Kidney glomerular epithelial cell (primary cell): ENCODE measurements at places on chromosomes 11 and 22.

- no peak for DNase-seq
Observed at GRCh38 chr22:41240377-41241132, at the start of gene CHADL. TSS of gene CHADL (minus strand) at chr22:41240931. CDS start at chr22:41240881, 50 bp downstream.

DNA sequence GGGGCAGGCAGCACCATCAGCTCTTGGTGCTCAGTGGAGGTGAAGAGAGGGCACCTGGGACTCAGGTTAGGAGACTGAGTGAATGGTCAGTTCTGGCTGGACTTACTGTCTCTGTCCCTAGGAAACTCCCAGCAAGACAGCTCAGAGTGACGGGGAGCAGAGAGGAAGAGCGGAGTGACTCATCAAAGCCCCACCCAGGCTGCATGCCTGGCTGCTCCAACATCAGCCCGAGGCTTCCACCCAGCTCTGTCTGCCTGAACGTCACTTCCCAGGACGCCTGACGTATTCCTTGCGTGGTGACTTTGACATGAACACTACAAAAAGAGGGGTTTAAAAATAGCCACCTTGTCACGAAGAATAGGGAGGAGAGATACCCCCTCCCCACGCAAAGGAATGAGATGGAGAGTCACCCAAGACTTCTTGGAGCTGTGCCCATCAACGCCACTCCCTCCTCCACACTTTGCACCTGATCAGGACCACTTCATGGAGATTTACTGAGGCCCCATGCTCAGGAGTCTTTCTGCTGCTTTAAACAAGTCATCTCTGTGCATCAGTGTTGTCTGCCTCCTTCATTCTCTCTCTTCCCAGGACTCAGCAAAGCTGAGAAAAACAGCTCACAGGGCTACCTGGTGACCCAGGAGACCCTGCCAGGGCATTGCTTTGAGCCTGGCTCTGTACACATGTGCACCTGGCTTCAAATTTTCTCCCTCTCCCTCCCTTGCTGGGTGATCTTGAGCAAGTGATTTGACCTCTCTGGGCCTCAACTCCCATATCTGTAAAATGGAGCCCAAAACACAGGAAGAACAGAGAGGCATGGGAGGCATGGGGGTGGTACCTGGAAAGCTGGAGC lies 83.1 kb downstream of the MN1 start:
- peak; percentile 89 for DNase-seq

GRCh38 chr11:109521571-109522086 lies 99.6 kb downstream of the C11orf87 start:
- no peak for DNase-seq

GRCh38 chr22:44860311-44860710 lies 107.9 kb downstream of the ARHGAP8 start:
- DNase-seq, result no peak

DNA sequence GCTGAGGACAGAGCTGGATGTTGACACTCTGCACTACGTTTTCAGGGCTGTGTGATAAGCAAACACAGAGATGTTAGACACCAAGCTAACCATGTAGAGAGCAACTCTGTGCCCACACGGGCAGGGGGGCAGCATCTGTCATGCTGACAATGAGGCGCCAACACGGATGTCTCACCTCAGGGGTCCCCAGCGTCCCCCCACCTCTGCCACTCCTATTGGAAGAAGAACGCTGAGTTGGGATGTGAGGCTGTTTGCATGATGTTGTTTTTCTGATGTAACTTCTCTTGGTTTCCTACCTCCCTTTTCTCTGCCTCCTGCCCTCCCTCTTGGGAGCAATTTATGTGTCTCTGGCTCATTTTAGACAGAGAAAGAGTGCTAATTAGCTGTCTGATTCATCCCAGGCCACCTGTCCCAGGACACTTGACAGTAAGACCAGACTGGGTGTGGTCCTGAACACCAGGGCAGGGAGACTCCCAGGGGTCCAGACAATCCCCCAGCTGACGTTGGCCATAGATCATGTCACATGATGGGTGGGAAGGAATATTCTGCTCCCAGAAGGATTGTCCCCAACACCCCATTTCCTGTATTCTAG lies 89.2 kb upstream of the NCAM1 start:
- DNase-seq, result no peak

GRCh38 chr11:130029137-130029536 lies 26.5 kb upstream of the PRDM10 start:
- peak; percentile 48 for DNase-seq

GRCh38 chr11:118310781-118311485 lies 6.4 kb downstream of the CD3E start:
- DNase-seq, result no peak

- DNase-seq, result no peak
Observed at GRCh38 chr11:120226714-120227113, 13.2 kb upstream of the POU2F3 start.

GRCh38 chr11:77561257-77561656 lies 28.5 kb upstream of the AQP11 start:
- no peak for DNase-seq

GRCh38 chr22:49655168-49655812 lies 172.4 kb downstream of the BRD1 start:
- DNase-seq, result no peak

GRCh38 chr11:118398791-118399559 lies 2.4 kb upstream of the ATP5MG start:
- DNase-seq, result no peak

DNA sequence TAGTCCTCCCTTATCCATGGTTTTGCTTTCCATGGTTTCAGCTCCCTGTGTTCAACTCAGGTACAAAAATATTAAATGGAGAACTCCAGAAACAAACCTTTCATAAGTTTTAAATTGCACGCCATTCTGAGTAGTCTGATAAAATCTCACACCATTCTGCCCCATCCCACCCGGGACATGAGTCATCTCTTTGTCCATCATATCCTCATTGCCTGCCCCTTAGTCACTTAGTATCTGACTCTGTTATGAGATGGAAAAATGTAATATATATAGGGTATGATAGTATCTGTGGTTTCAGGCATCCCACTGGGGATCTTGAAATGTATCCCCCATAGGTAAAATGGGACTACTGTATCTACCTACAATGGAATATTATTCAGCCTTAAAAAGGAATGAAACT lies 35.5 kb upstream of the FGF3 start:
- DNase-seq, result peak; percentile 46

DNA sequence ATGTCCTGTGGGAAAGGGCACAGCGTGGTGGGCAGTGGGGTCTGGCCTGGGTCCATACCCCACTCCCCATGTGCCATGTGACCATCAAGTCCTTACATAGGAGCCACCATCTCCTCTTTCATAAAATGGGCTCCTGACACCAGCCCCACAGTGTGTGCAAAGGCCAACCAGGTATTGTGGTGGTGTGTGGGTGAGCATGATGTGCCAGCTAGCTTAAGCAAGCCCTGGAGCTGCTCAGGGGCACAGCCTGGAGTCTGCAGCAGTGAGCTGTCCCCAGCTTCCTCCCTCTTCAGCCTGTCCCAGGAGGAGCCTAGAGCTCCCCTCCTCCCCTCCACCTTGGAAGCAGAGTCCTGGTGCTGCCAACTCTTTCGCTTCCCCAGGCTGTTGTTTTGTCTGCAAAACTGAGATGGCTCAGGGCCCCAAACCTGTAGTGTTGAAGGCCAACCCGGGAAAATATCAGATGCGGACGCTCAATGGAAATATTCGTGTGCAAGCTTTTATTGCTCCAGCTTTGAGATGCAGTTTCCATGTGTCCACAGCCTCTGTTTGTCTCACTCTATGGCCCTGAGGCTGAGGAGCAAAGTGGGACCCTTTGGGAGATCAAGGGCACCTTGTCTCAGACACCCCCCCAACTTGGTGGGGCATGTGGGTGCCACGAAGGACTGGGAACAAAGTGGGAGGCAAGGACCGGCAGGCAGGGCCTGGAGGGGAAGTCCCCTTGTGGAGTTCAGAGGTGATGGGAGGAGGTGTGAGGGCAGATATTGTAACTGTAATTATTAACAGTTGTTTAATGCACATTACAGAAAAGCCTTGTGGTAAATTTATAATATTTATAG lies 92.6 kb downstream of the CTTN start:
- no peak for DNase-seq

DNA sequence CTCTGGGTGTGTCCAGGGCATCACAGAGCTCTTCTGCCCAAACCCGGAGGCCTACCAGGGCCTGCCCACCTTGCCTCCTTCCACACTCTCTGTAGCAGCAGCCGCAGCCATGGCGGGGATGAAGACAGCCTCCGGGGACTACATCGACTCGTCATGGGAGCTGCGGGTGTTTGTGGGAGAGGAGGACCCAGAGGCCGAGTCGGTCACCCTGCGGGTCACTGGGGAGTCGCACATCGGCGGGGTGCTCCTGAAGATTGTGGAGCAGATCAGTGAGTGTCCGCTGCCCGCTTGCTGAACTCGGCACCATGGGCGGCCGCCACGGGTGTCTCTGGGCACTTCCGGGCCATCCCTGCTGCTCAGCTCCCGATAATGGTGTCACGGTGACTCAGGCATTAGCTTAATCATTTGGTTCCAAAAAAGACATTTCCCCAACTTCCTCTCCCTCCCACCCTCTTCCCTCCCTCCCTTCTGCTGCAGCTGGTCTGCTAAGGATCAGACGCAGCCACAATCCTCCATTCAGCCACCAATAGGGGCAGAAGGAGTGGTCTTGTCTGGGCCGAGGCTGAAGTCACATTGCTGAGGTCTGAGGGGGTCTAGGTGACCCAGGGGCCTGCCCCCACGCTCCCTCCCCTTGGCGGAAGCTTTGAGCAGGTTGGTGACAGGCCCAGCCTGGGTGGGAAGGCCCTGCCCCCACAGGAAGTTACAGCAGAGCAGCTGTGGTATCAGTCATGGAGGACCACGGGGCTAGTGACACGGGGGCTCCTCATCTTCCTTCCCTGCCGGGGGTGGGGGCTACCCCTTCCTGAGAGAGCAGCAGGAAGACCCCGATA lies 950 bp downstream of the FERMT3 start:
- DNase-seq, result no peak

DNA sequence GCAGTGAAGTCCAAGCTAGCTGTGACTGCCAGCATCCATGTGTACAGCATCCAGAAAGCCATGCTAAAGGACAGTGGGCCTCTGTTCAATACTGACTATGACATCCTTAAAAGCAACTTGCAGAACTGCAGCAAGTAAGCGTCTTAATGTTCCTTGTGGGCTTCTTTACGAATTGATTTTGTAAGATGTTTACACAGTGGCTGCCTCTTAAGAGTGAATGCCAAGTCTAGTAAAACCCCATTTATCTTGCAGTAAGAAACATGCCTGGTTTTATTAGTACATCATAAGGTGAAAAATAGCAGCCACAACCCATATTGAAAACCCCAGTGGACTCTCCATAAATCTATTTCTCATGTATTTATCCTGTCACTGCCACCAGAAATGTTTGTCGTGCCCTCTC lies 20.5 kb downstream of the POLD3 start:
- no peak for DNase-seq

DNA sequence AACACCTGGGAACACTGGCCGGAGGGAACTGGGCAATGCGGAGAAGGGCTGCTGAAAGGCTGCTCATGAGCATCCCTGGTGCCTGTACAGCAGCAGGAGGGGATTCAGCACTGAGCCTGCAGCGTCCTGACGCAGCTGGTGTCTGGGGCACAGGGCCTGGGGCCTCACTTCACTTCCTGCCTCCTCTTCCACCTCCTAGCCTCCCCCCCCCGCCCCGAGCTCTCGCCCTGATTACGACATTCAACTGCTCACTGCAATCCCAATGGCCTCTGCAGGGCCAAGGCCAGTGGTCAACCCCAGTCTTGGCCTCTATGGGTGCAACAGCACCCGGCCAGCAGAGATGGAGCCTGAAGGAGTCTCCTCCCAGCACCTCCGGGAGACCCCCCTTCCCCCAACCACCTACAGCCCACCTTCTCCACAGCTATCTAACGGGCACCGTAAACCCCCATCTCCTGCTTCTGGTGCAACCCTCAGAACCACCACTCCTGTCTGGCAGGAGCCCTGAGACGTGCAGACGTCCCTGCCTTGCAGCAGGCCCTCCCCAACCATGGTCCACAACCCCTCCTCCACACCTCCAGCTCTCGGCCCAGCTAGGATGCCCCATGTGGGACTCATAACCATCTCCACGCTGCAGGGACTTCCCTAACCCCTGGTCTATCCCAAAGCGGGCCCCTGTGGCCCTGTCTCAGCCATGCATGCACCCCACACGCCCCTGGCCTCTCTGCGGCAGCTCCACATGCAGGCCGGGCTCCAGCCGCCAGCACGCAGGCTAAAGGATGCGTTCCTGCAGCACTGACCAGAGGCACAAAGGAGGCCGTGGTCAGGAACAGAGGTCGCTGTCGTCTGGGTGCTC lies 38.2 kb downstream of the BRD1 start:
- no peak for DNase-seq

DNA sequence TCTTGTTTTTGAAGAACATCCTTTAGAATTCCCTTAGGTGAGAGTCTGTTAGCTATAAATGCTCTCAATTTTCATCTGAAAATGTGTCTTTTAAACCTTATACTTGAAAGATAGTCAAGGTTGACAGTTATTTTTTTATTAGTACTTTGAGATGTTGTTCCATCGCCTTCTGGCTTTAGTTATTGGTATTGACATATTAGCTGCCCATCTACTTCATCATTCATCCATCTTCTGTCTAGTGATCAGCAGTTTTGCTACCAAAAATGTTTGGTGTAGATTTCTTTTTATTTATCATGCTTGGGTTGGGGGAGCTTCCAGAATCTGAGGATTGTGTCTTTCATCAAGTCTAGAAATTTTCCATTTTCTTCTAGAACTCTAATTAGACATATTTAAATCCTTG lies 3.3 kb upstream of the CD6 start:
- no peak for DNase-seq

- DNase-seq, result no peak
Observed at GRCh38 chr22:26592421-26592891, 2.5 kb upstream of the TPST2 start.

GRCh38 chr11:119664063-119664572 lies 64.9 kb downstream of the NECTIN1 start:
- no peak for DNase-seq

- DNase-seq, result no peak
Observed at GRCh38 chr11:91243630-91244029, 981.0 kb upstream of the FAT3 start.

DNA sequence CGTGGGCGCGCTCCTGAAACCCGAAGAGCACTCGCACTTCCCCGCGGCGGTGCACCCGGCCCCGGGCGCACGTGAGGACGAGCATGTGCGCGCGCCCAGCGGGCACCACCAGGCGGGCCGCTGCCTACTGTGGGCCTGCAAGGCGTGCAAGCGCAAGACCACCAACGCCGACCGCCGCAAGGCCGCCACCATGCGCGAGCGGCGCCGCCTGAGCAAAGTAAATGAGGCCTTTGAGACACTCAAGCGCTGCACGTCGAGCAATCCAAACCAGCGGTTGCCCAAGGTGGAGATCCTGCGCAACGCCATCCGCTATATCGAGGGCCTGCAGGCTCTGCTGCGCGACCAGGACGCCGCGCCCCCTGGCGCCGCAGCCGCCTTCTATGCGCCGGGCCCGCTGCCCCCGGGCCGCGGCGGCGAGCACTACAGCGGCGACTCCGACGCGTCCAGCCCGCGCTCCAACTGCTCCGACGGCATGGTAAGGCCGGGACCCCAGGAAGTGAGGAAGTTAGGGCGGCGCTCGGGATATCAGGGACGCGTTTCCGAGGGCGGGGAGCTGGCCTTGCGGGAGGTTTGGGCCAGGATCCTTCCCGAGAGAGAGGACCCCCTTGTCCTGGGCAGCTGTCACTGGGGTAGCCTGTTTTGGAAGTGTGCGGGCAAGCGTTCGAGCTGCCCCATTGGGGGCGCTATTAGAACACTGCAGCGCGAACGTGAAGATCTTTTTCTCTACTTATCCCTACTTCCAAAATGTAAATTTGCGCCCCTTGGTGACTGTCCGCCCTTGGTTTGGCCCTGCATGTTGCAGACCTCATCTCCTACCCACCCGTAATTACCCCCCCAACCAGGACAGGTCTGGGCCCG lies 796 bp downstream of the MYOD1 start:
- DNase-seq, result no peak

GRCh38 chr22:32075997-32076760 lies 33.1 kb downstream of the SLC5A1 start:
- DNase-seq, result no peak

GRCh38 chr11:73977856-73978519 lies 4.7 kb downstream of the UCP2 start:
- DNase-seq, result no peak
